ENCODE measurements at places on chromosomes 11 and 22. TPM values are rescaled to one million over a fixed set of nuclear protein-coding genes. Genes with fewer than 3 reads are reported as not detected.

- peak; percentile 50 for DNase-seq
Observed at GRCh38 chr22:44080936-44081861, 57.1 kb downstream of the PARVB start.

GRCh38 chr11:21428796-21429195, 759.4 kb downstream of the NELL1 start:
- DNase-seq: no peak

DNA sequence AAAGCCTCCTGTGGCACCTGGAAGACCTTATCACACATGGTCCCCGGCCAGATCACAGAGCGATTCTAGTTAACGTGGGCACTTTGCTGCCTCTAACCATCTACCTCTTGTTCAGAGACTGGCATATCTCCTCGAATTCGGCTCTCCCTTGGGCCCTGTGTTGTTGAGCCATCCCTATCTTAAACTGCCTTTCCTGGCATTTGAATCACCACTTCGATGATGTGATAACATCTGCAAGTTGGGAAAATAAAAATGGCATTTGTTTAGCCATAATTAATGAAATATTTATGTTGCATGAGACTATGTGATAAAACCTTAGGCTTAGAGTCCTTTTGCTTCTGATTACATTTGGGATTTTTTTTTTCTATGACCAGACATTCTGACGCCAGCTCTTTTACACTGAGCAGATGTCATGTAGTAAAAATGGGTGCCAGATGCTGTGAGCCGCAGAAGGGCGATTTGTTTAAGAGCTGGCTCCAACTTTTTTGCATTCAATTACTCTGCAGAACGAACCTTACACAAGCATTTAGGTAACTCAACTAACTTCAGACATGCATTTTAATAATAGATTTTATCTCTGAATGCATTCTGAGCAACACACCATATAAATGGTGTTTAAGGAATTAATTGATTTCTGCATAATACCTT, 58.5 kb upstream of the PARVA start:
- DNase-seq: no peak

The CAVIN3 gene
- not detected for total RNA-seq

- peak; percentile 63 for DNase-seq
Observed at GRCh38 chr22:41557401-41558240, 3.2 kb upstream of the CSDC2 start.

- no peak for DNase-seq
Observed at GRCh38 chr11:107916671-107917241, 11.5 kb upstream of the RAB39A start.

- no peak for DNase-seq
Observed at GRCh38 chr11:75431533-75432525, 1.2 kb downstream of the KLHL35 start.

- DNase-seq: no peak
Observed at GRCh38 chr11:2222451-2222850, 47.9 kb downstream of the ASCL2 start.

All from A172 (cell line).